ENCODE measurements at places on chromosomes 5 and 9. TPM values are rescaled to one million over a fixed set of nuclear protein-coding genes. Genes with fewer than 3 reads are reported as not detected.

GRCh38 chr5:15020736-15021135, 149.2 kb upstream of the ANKH start:
- H3K27me3 ChIP-seq = peaks cover 3% of the 10 kb centered on the region
- no peak overlapping the region for H3K4me3 ChIP-seq
- H3K36me3 ChIP-seq = no peaks in the 10 kb centered on the region
- no peak overlapping the region for H3K27ac ChIP-seq
- H3K4me1 ChIP-seq = no peaks in the 10 kb centered on the region

- H3K27ac ChIP-seq = no peak overlapping the region
- no peak for DNase-seq
- H3K27me3 ChIP-seq = no peaks in the 10 kb centered on the region
- no peaks in the 10 kb centered on the region for H3K4me1 ChIP-seq
- H3K4me3 ChIP-seq = no peak overlapping the region
Measured at GRCh38 chr5:160198146-160198545, 31.2 kb upstream of the FABP6 start.

- H3K27me3 ChIP-seq = no peaks in the 10 kb centered on the region
- no peaks in the 10 kb centered on the region for H3K36me3 ChIP-seq
- no peaks in the 10 kb centered on the region for H3K4me1 ChIP-seq
- no peak overlapping the region for H3K4me3 ChIP-seq
- DNase-seq = no peak
Measured at GRCh38 chr9:16624744-16625117, 245.7 kb downstream of the BNC2 start.

GRCh38 chr5:29193972-29194371, 1999.5 kb upstream of the CDH6 start:
- no peak overlapping the region for H3K4me3 ChIP-seq
- H3K27ac ChIP-seq = no peak overlapping the region
- DNase-seq = no peak
- no peaks in the 10 kb centered on the region for H3K4me1 ChIP-seq

DNA sequence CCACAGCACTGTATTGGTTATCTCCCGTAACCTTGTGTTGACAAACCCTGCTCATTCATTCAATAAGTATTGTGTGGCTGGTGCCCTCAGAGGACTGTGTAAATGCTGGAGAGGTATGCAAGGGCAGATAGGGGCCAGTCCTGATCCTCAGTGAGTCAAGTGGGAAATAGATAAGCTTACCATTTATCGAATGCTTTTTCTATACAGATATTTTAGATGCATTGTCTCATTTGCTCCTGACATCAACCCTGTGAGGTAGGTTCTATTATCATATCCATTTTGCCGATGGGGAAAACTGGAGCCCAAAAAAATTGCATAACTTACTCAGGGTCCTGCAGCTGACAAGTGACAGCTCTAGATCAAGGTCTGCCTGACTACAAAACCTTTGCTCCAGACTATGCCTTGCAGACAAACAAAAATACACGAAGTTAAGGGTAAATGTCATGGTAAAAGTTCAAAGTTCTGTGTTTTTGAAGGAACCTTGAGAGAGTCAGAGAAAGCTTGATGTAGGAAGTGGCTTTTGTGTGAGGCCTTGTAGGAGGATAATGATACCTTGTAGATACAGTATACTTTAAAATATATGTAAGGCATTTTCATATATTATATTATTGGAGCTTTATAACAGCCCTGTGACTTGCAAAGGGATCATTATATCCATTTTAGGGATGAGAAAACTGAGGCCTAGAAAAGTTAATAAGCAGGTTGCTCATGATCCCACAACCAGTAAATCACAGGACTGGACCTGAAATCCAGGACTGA, 22.7 kb downstream of the CYFIP2 start:
- peaks cover 1% of the 10 kb centered on the region for H3K36me3 ChIP-seq
- peak; percentile 55 for DNase-seq
- H3K27me3 ChIP-seq = no peaks in the 10 kb centered on the region
- H3K4me1 ChIP-seq = peaks cover 6% of the 10 kb centered on the region

DNA sequence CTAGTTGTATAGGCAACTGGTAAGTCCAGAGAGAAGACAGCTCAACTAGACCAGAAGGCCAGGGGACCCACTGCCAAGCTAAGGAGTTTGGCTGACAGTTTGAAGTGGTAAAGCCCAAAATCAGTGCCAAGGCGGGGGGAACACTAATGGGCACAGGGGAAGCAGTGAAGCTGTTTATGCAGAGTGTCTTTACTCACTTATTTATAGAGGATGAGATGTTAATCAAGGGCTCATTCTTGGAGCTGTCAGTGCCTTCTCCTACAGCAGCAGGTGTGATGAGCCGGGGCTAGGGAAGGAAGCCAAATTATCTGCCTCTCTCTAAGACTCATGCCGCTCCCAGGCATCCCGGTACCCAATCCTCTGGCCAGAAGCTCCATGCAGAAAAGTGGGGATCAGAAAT, 75.2 kb upstream of the GALNT10 start:
- H3K4me1 ChIP-seq = no peaks in the 10 kb centered on the region
- H3K36me3 ChIP-seq = no peaks in the 10 kb centered on the region
- H3K4me3 ChIP-seq = no peak overlapping the region

GRCh38 chr9:119304555-119304954, 64.7 kb downstream of the BRINP1 start:
- no peaks in the 10 kb centered on the region for H3K27me3 ChIP-seq
- H3K4me3 ChIP-seq = no peak overlapping the region
- DNase-seq = no peak
- no peaks in the 10 kb centered on the region for H3K36me3 ChIP-seq
- H3K4me1 ChIP-seq = no peaks in the 10 kb centered on the region
- no peak overlapping the region for H3K27ac ChIP-seq

- H3K27ac ChIP-seq = no peak overlapping the region
- no peaks in the 10 kb centered on the region for H3K27me3 ChIP-seq
- H3K4me3 ChIP-seq = no peak overlapping the region
- DNase-seq = no peak
- no peaks in the 10 kb centered on the region for H3K4me1 ChIP-seq
Measured at GRCh38 chr9:38253200-38253599, 139.3 kb upstream of the ALDH1B1 start.

DNA sequence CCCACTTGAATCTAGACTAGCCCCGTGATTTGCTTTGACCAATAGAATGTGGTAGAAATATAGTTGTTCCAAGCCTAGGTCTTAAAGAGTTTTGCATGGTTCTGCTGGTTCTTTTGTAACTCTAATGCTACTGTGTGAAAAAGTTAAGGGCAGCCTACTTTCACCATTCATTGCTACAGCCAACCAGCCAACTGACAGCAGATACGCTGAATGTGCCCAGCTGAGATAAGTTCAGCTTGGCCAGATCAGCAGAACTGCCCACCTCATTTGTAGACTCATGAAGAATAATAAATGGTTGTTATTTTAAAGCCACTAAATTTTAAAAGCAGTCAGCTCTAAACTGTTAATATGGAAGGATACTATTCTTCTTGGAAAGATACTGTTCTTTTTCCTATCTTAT, 23.9 kb downstream of the NR3C1 start:
- H3K27me3 ChIP-seq = no peaks in the 10 kb centered on the region
- no peak for DNase-seq
- H3K36me3 ChIP-seq = no peaks in the 10 kb centered on the region
- H3K27ac ChIP-seq = no peak overlapping the region
- H3K4me3 ChIP-seq = no peak overlapping the region

DNA sequence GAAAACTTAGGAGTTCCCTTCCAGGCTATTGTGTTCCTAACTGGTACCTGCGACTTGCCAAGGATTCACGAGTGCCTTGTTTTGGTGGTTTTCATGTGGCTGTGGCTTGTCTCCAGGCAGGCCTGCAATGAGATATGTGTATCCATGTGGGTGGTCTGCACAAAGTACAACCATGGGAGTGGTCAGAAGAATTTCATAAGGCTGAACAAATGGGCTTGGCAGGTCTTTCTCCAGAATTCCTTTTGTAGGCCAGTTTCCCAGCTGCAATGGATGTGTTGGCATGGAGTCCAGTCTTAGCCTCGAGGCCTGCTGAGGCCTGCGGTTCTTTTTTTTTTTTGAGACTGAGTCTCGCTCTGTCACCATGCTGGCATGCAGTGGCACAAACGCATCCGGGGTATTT, 28.8 kb upstream of the MELK start:
- H3K4me1 ChIP-seq = no peaks in the 10 kb centered on the region
- H3K36me3 ChIP-seq = no peaks in the 10 kb centered on the region
- no peak for DNase-seq
- no peak overlapping the region for H3K27ac ChIP-seq
- H3K27me3 ChIP-seq = no peaks in the 10 kb centered on the region
- H3K4me3 ChIP-seq = no peak overlapping the region

DNA sequence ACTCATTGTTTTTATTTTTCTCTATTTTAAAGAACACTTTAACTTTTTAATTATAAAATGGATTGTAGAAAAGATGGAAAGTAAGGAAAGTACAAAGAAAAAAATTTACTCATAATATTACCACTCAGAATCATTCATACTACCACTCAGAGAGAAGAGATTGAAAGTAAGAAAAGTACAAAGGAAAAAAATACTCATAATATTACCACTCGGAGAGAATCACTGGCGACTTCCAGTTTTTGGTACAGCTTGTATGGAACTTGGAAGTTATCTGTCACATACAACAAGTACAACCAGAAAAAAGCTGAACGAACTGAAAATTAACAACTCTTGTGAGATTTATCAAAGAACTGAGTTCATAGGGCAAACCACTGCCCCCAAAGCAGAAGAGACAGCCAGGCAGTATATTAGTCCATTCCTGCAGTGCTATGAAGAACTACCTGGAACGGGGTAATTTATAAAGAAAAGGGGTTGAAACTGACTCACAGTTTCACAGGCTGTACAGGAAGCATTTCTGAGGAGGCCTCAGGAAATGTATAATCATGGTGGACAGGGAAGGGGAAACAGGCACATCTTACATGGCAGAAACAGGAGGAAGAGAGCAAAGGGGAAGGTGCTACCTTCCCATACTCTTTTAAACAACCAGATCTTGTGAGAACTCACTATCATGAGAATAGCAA, 183.9 kb downstream of the SMARCA2 start:
- no peaks in the 10 kb centered on the region for H3K27me3 ChIP-seq
- H3K27ac ChIP-seq = no peak overlapping the region
- no peaks in the 10 kb centered on the region for H3K4me1 ChIP-seq
- H3K36me3 ChIP-seq = peaks cover 3% of the 10 kb centered on the region

GRCh38 chr5:94517490-94518488, 100.6 kb downstream of the KIAA0825 start:
- H3K36me3 ChIP-seq = no peaks in the 10 kb centered on the region
- no peak overlapping the region for H3K4me3 ChIP-seq
- no peak overlapping the region for H3K27ac ChIP-seq
- no peak for DNase-seq

DNA sequence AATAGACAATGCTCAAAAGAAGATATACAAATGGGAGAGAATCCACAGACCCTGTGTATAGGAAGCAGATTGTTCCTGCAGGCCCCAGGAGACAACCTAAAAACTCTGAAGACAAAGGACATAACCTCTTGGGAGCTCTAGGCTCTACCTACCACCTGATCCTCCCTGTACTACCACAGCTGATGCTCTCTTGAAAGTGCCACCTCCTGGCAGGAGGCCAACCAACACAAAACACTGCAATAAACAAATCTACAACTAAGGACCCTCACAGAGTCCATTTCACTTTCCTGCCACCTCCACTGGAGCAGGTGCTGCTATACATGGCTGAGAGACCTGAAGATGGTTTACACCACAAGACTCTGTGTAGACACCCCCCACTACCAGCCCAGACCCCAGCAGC, 49.0 kb downstream of the STARD4 start:
- H3K4me1 ChIP-seq = no peaks in the 10 kb centered on the region
- H3K27me3 ChIP-seq = no peaks in the 10 kb centered on the region
- no peak overlapping the region for H3K27ac ChIP-seq
- no peak for DNase-seq
- no peaks in the 10 kb centered on the region for H3K36me3 ChIP-seq
- H3K4me3 ChIP-seq = no peak overlapping the region

DNA sequence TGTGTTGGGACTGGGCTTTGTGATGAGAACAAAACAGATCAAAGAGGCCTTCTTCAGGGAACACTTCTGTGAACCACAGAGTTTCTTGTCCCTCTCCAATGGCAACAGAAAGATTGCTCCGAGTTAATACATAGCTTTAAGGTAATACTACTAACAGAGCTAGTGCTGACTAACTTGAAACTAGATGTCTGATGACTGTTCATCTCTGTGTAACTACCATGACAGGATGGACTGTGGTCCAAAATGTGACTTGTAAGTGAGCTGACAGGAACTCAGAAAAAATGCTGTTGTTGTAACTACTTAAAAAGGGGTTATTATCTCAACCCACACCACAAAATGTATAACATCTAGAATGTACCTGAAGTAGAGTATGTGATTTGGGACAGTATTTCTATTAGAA, 630.2 kb upstream of the DMAC1 start:
- no peak for DNase-seq
- H3K27me3 ChIP-seq = no peaks in the 10 kb centered on the region
- H3K4me1 ChIP-seq = no peaks in the 10 kb centered on the region
- H3K27ac ChIP-seq = no peak overlapping the region

DNA sequence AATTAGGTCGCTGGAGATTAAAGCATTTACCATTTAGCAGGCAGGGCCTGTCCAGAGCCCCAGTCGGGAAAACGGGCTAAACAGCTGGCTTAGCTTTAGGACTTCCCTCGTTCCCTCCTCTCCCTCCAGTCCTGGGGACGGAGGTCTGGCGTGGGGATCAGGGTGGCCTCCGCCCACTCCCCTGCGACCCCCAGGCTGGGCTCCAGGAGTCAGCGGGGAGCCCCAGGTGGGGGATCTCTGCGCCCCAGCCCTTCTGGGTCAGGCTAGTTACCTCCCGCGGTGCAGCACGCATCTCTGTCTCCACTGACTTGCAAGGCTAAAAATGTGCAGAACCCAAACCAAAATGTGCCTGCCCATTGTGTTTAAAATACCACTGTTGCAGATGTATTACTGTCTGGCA, 16.2 kb upstream of the CAMSAP1 start:
- H3K4me3 ChIP-seq = no peak overlapping the region
- H3K36me3 ChIP-seq = peaks cover 2% of the 10 kb centered on the region
- DNase-seq = no peak
- no peaks in the 10 kb centered on the region for H3K27me3 ChIP-seq
- H3K27ac ChIP-seq = no peak overlapping the region
- no peaks in the 10 kb centered on the region for H3K4me1 ChIP-seq

IZUMO3 gene
- not detected for polyA plus RNA-seq

LCN10 gene
- 4.7 TPM for polyA plus RNA-seq
